ENCODE measurements at places on chromosomes 5 and 9.

GRCh38 chr9:110821064-110821463 is 152.5 kb downstream of the MUSK start:
- no peak for DNase-seq

DNA sequence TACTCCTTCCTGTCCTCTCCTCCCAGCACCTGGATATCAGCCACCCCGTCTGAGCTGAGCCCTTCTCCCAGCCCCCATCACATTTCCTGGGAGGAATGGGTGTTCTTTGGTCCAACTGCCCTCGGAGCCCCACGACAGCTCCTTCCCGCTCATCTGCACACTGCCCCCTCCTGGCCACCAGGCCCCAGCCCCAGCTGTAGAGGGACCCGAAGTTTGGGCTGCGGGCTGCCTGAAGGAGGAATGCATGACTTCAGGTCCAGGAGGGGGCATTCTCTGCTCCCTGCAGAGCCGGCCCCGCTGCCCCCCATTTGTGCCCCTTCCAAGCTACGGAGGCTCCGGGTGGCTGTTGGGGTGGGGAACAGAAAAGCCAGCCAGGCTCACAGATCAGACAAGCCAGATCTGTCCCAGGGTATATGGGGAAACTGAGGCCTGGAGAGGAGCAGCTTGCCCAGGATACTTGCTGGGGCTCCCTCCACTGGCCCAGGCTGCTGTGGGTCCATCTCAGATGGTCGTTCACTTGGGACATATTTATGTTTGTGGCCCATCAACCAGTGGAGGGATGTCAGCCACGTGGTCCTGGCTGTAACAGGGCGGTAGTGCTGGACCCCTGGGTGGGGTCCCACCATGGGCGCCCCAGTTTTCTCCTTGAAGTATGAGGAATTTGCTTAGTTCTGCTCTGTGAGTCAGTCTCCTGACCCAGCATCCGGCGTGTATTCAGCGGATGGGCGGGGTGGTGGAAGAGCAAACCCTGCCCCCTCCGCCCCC is 33.1 kb downstream of the DAB2IP start:
- peak; percentile 19 for DNase-seq

DNA sequence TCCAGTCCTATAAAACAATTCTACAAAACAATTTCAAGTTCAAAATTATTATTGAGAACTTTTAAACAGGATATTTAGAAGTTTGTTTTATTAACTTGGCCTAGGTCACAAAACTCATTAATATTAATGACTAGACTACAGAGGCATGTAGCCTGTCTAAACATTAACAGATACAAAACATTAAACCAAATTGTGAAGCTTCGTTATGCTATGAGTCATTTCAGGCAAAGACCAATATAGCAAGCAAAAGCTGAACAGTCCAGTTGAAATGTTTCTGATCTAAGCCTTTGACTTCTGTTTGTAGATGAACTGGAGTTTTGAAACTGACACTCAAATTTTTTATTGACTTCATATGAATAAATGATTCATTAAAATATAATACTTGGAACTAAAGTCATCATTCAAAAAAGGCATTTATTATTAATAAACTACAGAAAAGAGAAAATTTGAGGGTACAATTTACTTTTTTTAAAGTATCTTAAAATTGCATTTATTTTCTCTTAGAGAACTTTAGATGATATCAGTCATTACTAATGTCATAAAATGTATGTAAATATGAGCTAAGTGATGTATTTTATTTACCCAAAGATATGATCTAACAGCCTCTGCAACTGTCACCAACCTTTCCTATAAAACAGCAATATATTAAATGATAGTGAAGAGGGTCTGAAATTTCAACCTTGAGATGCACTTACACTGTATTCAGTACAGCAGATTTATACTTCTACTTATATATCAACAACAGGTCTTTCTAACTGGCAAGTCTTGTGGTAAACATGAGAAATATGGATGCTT is 188.8 kb downstream of the COMMD10 start:
- peak; percentile 36 for DNase-seq

DNA sequence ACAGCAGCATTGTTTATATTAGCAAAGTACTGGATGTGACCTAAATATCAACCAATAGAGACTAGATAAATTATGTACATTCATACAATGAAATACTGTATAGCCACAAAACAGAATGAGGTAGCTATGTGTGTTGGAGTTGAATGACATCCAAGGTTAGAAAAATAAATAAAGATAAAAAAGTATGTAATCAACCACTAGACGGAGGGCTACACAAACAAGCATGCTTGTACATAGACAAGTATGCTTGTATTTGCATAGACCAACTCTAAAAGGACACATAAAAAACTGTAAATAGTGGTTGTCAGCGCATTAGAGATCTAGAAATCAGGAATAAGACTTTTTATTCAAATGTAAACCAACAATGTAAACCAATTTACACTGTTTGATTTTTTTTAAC is 3.0 kb downstream of the FEM1C start:
- DNase-seq: no peak

DNA sequence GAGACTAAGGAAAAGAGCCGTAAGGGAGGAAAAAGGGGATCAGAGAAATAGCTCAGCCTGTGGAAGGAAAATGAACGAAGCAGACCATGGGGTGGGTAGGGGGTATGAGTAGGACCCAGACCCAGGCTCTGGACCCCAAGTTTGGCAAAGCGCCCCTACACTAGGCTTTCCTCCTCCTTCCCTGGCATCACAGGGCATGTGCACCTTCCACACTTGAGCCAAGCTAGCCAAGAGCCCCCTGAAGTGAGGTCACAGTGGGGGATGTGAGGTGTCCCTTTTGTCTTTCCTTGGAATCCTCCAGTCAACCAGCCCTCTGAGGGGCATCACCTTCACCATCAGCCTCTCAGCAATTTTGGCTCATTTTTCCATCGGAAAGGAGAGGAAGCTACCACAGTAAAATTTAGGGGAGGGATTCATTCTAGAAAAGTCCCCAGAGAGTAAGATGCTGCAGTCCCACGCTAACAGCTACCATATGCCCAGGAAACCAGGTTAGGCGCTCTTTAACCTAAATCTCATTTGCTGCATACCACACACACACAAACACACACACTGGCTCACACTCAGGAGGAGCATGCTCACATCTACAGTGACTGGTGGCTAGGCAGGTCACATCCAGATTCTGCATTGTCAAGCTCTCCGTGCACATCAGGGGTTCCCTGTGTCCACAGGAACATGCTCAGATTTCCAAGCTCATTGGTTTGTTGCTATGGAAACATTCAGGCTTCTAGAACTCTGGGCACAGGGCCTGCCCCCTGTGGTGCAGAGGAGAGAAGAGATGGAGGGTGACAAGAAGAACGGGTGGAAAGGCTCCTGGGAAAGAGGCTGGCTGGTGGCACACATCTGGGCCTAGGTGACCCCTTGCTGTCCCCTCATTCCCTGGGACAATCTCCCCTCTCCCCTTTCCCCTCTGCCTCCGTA is 9.9 kb downstream of the REEP2 start:
- DNase-seq: peak; percentile 62

DNA sequence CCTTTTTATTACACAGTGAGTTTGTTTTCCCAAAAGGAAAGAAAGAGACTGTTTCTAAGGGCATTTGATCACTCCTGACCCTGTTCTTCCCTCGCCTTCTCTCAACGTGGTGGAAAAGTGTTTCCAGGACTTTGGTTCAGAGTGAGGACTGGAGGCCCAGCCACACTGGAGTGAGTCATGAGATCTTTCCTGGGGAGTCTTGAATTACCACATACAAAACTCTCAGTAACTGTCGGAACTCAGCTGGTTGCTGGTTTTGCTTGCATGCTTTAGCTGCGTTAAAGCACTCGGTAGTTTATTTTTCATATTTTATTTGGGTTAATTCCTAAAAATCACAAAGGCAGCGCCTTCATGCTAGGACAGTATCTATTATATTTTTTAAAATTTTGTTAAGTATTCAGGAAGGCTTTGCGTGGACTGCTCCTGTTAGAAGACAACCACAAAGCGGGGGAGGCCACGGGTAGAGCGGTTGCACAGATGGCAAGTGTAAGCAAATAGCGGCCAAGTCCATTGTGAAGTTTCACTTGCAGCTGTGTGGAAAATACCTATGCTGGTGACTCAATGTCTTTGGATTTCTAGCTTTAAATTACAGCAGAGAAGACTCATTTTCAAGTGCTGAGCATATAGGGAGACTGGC is 77.7 kb downstream of the ARSB start:
- peak; percentile 62 for DNase-seq

DNA sequence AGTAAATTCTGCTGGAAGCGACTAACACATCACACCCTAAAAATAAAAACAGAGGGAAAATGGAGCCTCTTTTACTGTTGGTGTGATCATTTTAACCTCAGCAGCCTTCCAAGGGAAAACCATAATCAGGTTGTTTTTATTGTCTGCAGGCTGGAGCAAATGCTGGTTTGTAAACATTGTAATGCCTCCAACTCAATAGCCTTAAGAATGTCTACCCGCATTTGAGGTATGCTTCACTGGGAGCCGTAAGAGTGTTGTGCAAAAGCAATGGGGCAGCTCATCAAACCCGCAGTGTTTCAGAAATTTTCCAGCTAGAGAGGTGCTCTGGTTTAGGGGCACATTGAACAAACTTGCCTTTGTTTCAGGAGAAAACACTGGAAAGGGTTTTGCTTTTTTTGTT is 17.0 kb downstream of the NIM1K start:
- DNase-seq: no peak

- DNase-seq: no peak
These were observed 4.4 kb downstream of the SLIT3 start for GRCh38 chr5:169296419-169297143.

GRCh38 chr9:130137641-130138081 is 34.5 kb upstream of the NCS1 start:
- DNase-seq: peak; percentile 21

- DNase-seq: no peak
These were observed 53.0 kb downstream of the SLC1A3 start for GRCh38 chr5:36659411-36659810.

Measured in ACHN (cell line).